ENCODE measurements at places on chromosomes 12 and 14.

- no peak for DNase-seq
These were observed 163.6 kb upstream of the DYRK2 start for GRCh38 chr12:67484791-67485480.

- no peak for DNase-seq
These were observed 41.9 kb downstream of the EID3 start for GRCh38 chr12:104345234-104346066.

GRCh38 chr12:24266982-24267381, 317.5 kb upstream of the SOX5 start:
- DNase-seq = no peak

GRCh38 chr14:87629788-87630187, 363.2 kb downstream of the GALC start:
- no peak for DNase-seq

- DNase-seq = peak; percentile 58
These were observed 2.5 kb downstream of the NUAK1 start for GRCh38 chr12:106136263-106136662.

DNA sequence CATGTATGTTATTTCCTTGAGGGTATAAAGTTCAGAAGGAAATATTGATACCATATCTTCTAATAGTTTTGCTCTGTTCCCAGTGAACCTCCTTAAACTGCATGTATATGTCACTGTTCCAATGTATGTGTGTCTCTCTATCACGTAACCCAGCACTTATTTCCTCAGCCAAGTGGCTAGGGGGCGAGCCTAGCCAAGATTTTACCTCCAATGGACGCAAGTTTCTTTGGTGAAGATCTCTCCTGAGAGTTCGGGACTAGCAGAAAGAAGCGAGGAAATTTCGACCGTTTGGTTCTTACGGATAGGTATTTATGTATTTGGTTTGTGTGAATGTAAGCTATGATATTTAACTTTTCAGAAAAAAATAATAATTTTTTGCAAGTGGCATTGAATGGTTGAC, 2.5 kb downstream of the SFSWAP start:
- no peak for DNase-seq

DNA sequence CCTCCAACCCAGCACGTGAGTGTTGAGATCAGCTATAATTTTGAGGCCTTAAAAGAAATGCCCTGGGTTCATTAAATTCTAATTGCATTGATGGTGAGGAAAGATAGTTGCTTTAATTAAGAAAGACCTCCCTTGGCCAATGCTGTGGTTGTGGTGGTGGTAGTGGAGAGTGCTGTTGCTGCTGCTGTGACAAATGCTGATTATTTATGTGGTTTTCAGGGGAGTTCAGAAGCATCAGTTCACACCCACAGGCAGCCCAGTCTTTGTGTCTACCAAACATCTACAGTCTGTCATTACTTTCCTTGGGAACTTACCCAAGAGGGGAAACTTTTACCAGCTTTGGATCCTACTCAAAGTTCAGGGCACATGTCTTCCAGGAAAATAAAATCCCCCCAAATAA, 178.4 kb upstream of the PARP11 start:
- no peak for DNase-seq

DNA sequence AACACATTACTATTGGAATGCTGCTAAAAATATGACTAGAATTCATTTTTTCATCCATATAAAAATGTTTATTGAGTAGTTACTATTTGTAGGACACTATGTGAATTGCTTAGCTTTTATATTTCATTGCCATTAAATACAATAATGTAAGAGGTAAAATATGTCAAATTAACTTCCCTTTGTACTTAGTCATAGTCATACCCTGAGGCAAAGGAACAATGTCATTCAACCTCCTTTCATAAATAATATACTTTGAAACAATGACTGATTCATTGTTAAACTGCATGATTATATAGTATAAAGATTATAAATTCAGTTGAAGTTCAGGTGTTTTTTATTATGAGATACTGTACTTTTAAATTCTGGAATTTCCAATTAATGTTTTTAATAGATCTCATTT, 105.2 kb downstream of the GARIN6 start:
- no peak for DNase-seq

DNA sequence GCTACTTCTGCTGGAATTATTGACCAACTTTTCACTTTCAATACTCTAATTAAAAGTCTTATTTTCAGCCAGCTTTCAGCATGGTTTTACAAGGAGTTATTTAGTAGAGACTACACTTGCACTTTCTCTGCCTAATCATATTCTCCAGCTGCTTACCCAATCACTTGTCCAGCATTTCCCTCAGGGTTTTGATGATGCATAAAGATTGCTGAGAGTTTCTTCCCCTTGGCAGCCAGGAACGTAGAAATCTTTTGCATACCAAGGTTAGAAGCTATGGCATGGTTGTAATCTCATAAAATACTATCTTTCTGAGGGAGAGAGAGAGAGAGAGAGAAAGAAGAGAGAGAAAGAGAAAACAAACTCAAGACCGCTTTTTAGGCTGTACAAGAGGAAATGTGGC, 10.8 kb downstream of the OR4Q3 start:
- no peak for DNase-seq

- peak; percentile 29 for DNase-seq
These were observed 15.1 kb downstream of the RNF41 start for GRCh38 chr12:56206452-56207166.

DNA sequence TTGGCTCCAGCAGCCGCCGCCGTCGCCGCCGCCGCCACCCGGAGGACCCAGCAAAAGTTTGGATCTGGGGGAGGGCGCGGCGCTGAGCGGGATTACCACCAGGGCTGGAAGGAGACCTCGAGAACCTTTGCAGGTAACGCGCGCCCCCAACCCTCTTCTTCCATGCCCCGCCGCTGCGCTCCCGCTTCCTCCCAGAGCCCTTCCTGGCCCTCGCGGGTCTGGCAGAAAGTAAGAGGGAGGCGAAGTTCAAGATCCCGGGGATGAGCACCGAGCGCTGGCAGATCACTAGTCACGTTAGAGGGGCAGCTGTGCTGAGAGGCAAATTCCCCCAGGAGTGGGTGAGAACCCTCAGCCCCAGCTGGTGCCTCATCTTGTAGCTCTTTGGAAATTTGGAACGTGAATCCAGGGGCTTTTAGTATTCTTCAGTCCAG, 3.9 kb downstream of the FLRT2 start:
- DNase-seq = no peak

GRCh38 chr12:82619644-82620043, 67.1 kb upstream of the TMTC2 start:
- DNase-seq = no peak

DNA sequence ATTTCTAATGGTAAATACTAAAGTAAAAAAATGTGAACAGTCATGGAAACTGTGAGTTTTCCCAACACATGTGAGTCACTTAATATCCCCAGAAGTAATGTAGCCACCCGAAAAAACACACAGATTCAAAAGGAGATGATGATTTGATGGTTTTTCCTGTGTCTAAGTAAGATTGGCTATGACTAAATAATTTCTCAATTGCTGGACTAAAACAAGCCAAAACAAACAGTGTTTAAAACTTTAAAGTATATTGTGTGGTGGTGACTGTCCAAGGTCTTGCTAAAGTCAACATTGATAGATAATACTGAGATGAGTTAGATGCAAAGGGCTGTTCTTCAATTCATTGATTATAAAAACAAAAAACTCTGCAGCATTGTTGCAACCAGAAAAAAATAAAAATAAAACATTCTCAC, 89.6 kb upstream of the SOX5 start:
- no peak for DNase-seq

DNA sequence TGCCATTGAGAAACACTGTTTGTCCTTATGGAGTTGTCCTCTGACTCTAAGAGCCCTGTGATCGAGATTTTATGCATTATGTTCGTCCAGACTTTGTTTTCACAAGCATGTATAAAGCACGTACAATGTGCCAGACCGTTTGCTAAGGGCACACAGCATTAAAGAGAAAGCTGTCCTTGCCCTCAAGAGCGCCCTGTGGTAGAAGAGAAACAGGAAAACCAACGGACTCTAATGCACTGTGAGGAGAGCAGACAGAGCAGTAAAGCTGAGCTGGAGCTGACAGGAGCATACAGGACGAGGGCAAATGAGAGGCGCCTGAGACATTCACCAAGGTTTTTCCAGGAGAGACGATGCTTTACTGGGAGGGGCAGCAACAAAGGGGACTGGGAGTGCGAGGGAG, 66.2 kb upstream of the OVCH1 start:
- DNase-seq = no peak

GRCh38 chr12:107304588-107305532, 211.5 kb upstream of the CRY1 start:
- no peak for DNase-seq

- DNase-seq = no peak
These were observed 1.4 kb downstream of the CHPT1 start for GRCh38 chr12:101698800-101699347.

GRCh38 chr12:27560126-27560525, 36.1 kb downstream of the PPFIBP1 start:
- no peak for DNase-seq

All from immature natural killer cell (primary cell).